ENCODE measurements at places on chromosomes 7 and 10.

DNA sequence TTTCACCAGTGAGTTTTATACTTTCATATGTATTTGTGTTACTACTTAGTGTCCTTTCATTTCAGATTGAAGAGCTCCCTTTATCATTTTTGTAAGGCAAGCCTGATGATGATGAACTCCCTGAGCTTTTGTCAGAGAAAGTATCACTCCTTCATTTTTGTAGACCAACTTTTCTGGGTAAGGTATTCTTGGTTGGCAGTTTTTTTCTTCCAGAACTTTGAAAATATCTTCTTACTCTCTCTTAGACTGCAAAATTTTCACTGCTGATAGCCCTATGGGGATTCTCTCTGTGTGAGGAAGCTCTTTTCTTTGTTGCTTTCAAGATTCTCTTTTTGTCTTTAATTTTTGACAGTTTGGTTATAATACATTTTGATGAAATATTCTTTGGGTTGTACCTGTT is 35.7 kb downstream of the CCDC7 start:
- DNase-seq = no peak
- H3K27me3 ChIP-seq = no peaks in the 10 kb centered on the region
- H3K4me3 ChIP-seq = no peak overlapping the region
- H3K4me1 ChIP-seq = peaks cover 11% of the 10 kb centered on the region

GRCh38 chr10:131859341-131860020 is 41.3 kb upstream of the PPP2R2D start:
- H3K27me3 ChIP-seq = peaks cover 10% of the 10 kb centered on the region
- no peaks in the 10 kb centered on the region for H3K4me1 ChIP-seq
- H3K36me3 ChIP-seq = no peaks in the 10 kb centered on the region
- H3K27ac ChIP-seq = no peak overlapping the region

DNA sequence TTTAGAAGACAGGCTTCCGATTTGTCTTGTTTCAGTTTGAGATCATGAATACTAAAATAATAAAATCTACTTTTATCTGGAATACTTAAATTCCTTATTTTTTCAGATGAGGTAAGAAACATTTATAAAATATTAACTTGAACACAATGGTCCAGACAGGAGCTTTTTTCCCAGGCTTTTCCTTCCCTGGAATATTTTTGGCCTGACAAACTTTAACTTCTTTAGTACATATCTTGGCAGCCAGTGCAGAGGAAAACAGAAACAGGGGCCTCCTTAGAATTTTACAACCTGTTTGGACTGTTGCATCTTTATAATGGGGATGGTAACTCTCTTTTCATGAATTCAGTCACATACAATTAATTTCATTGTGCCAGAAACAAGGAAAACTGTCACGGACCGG is 41.4 kb downstream of the NRP1 start:
- peaks cover 16% of the 10 kb centered on the region for H3K27me3 ChIP-seq
- DNase-seq = no peak
- H3K27ac ChIP-seq = no peak overlapping the region

GRCh38 chr10:804787-805619 is 115.5 kb upstream of the DIP2C start:
- peak; percentile 8 for DNase-seq
- no peak overlapping the region for H3K27ac ChIP-seq
- no peak overlapping the region for H3K4me3 ChIP-seq
- H3K4me1 ChIP-seq = no peaks in the 10 kb centered on the region
- no peaks in the 10 kb centered on the region for H3K27me3 ChIP-seq

Measured in activated CD4-positive, alpha-beta memory T cell treated with anti-CD3 and anti-CD28 coated beads for 36 hours (primary cell).